Stimulated activated CD4-positive, alpha-beta T cell treated with anti-CD3 and anti-CD28 coated beads, Interleukin-15, amount 100 ng/mL, for 48 hours (primary cell): ENCODE measurements at places on chromosomes 3 and 15.

DNA sequence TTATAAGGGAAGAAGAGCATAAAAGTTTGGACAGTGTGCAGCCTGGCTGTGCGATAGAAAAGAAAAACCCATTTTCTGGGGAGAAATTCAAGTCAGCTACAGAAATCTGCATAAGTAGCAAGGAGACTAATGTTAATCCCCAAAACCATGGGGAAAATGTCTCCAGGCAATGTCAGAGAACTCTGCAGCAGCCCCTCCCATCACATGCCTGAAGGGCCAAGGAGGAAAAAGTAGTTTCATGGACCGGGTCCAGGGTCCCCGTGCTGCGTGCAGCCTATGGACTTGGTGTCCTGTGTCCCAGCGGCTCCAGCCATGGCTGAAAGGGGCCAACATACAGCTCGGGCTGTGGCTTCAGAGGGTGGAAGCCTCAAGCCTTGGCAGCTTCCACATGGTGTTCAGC is 28.3 kb upstream of the COLQ start:
- no peak for DNase-seq

DNA sequence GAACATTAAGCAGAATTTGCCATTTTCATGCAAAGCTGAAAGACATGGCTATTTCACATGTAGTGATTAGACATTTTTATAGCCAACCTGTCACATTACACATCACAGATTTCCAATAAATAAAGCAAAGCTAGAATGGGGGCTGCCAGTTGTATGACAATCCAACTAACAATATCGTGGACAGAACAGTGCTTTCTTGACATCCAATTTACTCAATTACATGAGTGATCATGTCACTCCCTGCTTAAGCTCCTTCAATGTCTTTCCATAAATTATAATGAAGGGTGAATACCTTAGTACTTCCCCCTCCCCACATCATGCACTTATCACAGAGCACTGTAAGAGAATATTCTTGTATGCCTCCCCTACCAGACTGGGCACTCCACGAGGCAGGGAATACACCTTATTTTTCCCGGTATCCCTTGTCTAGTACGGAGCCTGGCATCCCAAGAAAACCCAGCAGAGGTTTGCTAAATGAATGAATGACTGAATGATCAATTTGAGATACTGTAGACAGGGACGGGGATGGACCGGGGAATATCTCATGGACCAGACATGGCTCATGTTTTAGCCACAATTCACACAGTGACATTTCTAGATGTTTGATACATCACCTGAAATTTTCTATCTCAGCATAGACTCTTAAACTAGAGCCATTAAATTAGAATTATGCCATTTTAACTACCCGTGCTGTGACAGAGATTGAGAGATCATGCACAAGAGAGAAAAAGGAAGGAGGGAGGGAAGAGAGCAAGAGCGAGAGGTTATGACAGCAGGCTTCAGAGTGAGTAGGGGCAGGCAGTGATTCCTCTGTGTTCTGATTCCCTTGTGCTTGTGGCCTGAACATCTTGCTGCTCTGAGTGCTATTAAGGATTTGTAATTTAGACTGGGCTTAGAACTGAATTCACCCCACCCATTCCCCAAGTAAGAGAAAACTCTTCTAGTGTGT is 77.7 kb downstream of the EPHB1 start:
- no peak for DNase-seq

DNA sequence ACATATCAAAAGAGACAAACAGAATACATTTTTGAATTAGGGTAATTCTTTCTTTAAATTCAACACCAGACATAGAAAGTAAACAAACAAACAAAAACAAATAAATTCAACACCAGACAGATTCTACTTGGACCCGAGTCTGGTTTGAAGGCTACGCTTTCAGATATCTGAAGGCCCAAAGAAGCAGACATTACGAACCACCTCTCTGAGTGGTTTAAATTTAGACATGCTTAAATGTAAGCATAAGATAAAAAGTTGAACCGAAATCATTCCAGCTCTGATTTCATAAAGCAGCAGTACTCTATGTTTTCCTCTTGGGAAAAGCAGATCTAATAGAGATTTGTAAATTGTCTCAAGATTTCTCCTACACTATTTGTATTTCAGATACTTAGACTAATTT is 29.9 kb downstream of the UBA5 start:
- no peak for DNase-seq

- DNase-seq = no peak
Measured at GRCh38 chr15:72169921-72170611, 27.5 kb downstream of the GRAMD2A start.

GRCh38 chr3:150761831-150762661 is 923 bp downstream of the SIAH2 start:
- no peak for DNase-seq
